ENCODE measurements at places on chromosomes 16 and 17.

- DNase-seq = no peak
Observed at GRCh38 chr16:68644296-68644695, 814 bp upstream of the CDH3 start.

DNA sequence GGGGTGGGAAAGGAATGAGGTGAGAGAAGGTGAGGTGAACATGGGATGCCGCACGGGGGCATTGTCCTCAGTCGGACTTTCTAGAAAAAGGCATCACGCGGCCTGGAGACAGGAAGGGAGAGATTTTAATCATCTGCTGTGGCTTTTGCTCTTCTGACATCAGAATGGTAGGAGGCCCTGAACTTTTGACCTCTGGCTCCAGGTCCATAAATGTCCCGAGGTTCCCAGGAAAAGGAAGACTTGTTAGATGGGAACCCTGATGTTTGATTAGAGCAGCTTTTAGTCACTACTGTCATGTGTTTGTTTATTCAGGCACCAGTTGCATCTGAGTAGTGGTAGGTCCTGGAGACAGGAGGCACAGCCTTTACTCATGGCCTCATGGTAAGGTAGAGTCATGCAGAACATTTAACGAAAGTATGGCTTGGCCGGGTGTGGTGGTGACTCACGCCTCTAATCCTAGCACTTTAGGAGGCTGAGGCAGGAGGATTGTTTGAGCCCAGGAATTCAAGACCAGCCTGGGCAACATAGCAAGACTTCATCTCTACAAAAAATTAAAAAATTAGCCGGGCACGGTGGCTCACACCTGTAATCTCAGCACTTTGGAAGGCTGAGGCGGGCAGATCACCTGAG, 203.1 kb downstream of the MSI2 start:
- DNase-seq = peak; percentile 69

- DNase-seq = no peak
Observed at GRCh38 chr16:55585631-55586030, 19.1 kb downstream of the CAPNS2 start.

GRCh38 chr17:77494664-77495435, 354.1 kb downstream of the SEC14L1 start:
- DNase-seq = peak; percentile 81

- no peak for DNase-seq
Observed at GRCh38 chr16:71767060-71767900, 41.4 kb downstream of the AP1G1 start.

DNA sequence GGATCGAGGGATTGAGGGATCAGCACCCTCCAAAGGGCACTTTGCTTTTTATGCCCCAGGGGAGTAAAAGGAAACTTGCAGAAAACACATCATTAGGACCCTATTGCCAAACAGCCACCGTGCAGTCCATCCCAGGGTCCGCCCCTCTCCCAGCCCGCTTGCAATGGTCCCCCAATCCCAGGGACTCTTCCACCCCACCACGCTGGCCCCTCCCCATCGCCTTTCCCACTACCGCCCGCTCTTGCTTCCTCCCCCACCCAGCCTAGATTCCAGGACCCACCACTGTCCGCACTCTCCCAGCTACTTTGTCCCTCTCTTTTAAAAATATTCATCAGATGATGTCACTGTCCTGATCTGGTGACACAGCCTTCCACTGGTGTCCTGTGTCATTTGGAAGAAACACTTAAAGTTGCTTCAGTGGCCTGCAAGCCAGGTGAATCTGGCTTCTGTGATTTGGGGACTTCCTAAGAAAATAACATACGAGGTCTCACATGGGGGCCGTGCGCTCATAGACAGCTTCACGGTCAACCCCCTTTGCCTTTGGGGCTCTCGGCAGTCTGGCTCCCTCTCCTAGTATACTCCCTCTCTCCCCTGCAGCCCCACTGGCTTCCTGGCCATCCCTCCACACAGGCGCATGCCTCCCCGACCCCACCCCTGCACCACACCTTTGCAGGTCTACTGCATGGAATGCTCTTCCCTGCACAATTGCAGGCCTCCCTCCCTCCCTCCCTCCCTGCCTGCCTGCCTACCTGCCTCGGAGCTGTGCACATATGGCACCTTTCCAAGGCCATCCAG, 127.9 kb downstream of the RBFOX3 start:
- no peak for DNase-seq

DNA sequence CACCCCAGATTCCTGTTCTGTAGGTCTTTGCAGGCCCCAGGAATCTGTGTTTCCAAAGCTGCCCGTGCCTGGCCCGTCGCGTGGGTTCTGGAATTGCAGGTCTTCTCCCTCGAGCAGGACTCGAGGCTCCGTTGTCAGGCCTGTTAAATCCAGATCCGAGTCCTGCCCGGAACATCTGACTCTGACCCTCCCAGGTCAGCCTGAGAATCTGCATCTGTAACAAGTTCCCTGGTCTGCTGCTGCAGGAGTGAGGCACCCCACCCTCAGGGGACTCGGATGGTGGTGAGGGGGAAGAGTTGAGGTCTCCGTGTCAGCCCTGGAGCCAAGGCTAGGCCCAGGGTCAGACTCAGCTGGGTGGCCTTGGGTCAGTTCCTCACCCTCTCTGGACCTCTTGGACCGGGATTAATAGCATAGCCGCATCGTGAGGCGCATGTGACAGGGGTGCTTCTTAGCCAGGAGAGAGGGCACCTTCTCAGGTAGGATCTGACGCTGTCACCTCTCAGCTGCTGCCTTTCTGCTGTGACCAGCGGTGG, 8.8 kb downstream of the SPIRE2 start:
- DNase-seq = no peak
